CD4-positive, alpha-beta T cell (primary cell): ENCODE measurements at places on chromosomes 5 and 9. TPM values are rescaled to one million over a fixed set of nuclear protein-coding genes. Genes with fewer than 3 reads are reported as not detected.
A peak's percentile ranks its signal among the peaks of the same experiment; 100 is the strongest.

FCN1 gene
- total RNA-seq = 10.5 TPM

TMEM215 gene
- total RNA-seq = not detected

RLN2 gene
- total RNA-seq = 0.88 TPM

MLANA gene
- not detected for total RNA-seq

DNA sequence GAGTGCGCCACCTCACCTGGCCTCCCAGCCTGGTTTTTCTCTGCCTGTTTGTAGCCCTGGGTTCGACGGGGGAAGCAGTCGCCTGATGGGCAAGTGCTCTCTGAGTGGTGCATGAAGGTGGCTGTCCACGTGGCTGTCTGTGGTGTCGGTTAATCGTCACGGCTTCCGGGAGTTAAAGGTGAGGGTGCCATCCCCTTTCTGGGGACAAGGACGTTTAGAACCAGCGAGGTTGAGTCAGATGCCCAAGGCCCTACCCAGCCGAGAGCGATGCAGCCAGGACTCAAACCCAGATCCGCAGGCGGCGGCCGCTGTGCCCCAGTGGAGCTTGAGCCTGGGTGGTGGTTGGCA, 47.7 kb downstream of the RXRA start:
- peaks cover 33% of the 10 kb centered on the region for H3K4me1 ChIP-seq
- no peak overlapping the region for H3K27ac ChIP-seq
- H3K4me3 ChIP-seq = no peak overlapping the region
- H3K36me3 ChIP-seq = no peaks in the 10 kb centered on the region
- DNase-seq = no peak

GRCh38 chr9:136754059-136754572, 3.9 kb downstream of the LCN8 start:
- no peak overlapping the region for H3K4me3 ChIP-seq
- H3K27ac ChIP-seq = no peak overlapping the region
- H3K27me3 ChIP-seq = peaks cover 2% of the 10 kb centered on the region
- no peaks in the 10 kb centered on the region for H3K4me1 ChIP-seq
- no peaks in the 10 kb centered on the region for H3K36me3 ChIP-seq
- no peak for DNase-seq

GRCh38 chr5:93993161-93993560, 251.8 kb upstream of the POU5F2 start:
- H3K36me3 ChIP-seq = no peaks in the 10 kb centered on the region
- H3K4me1 ChIP-seq = no peaks in the 10 kb centered on the region
- no peak overlapping the region for H3K27ac ChIP-seq
- H3K4me3 ChIP-seq = no peak overlapping the region
- no peak for DNase-seq

DNA sequence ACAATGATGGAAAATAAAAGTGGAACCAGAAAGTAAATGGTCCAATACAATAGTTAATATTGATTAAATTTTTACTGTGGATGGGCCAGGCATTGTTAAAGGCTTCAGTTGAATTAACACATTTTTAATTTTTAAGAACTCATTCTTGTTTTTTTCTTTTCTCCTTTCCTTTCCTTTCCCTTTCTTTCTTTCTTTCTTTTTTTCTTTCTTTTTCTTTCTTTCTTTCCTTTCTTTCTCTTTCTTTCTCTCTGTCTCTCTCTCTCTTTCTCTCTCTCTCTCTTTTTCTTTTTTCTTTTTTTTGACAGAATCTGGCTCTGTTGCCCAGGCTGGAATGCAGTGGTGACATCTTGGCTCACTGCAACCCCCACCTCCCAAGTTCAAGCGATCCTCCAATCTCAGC, 13.3 kb upstream of the OTULINL start:
- DNase-seq = no peak
- no peak overlapping the region for H3K4me3 ChIP-seq
- H3K4me1 ChIP-seq = no peaks in the 10 kb centered on the region
- H3K27ac ChIP-seq = no peak overlapping the region
- no peaks in the 10 kb centered on the region for H3K36me3 ChIP-seq
- H3K27me3 ChIP-seq = no peaks in the 10 kb centered on the region

GRCh38 chr9:99160173-99160572, 55.3 kb downstream of the TGFBR1 start:
- no peaks in the 10 kb centered on the region for H3K4me1 ChIP-seq
- H3K27ac ChIP-seq = no peak overlapping the region
- no peak for DNase-seq
- H3K27me3 ChIP-seq = no peaks in the 10 kb centered on the region
- H3K36me3 ChIP-seq = no peaks in the 10 kb centered on the region

- no peaks in the 10 kb centered on the region for H3K36me3 ChIP-seq
- H3K4me1 ChIP-seq = no peaks in the 10 kb centered on the region
- no peaks in the 10 kb centered on the region for H3K27me3 ChIP-seq
- H3K27ac ChIP-seq = no peak overlapping the region
- H3K4me3 ChIP-seq = no peak overlapping the region
- DNase-seq = no peak
Observed at GRCh38 chr9:102740578-102740977, 254.6 kb upstream of the CYLC2 start.

- H3K27ac ChIP-seq = no peak overlapping the region
- peaks cover 13% of the 10 kb centered on the region for H3K27me3 ChIP-seq
- H3K4me1 ChIP-seq = no peaks in the 10 kb centered on the region
- no peaks in the 10 kb centered on the region for H3K36me3 ChIP-seq
- no peak for DNase-seq
Observed at GRCh38 chr5:573206-573605, 38.9 kb upstream of the CEP72 start.

GRCh38 chr5:154189256-154189818, 1.2 kb upstream of the GALNT10 start:
- peaks cover 35% of the 10 kb centered on the region for H3K4me1 ChIP-seq
- H3K27ac ChIP-seq = no peak overlapping the region
- H3K36me3 ChIP-seq = peaks cover 4% of the 10 kb centered on the region
- H3K4me3 ChIP-seq = peak overlapping the region; percentile 95
- H3K27me3 ChIP-seq = no peaks in the 10 kb centered on the region
- no peak for DNase-seq

DNA sequence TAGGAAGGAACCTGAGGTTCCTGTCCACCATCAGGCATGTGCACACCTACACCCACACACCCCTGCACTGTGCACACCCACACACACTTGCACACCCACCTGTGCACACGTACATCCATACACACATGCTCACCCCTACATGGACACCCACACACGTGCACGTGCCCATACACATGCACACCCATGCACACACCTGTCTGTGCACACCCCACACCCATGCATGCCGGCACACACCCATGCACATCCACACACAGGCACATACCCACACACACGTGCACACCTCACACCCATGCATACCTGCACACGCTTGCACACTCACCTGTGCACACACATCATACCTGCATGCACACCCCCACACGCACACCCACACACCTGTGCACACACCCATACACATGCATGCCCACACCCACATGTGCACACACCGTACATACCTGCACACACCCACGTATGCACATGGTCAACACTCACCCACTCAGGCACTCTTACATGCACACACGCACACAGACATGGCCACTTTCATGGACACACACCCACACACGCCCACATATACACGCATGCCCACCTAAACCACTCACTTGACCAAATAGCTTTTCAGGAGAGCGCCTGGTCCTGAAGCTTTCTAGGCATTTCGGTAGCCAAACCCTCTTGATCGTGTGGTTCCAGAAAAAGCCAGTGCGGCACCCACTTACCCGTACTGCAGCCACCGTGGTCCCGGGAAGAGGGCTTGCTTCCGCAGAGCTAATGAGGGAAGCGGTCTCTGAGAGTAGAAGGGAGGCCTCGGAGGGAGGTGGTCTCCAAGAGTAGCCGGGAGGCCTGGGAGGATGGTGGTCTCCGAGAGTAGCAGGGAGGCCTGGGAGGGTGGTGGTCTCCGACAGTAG, 36.7 kb upstream of the CLPTM1L start:
- no peak overlapping the region for H3K27ac ChIP-seq
- DNase-seq = no peak
- no peaks in the 10 kb centered on the region for H3K27me3 ChIP-seq
- H3K36me3 ChIP-seq = no peaks in the 10 kb centered on the region
- H3K4me1 ChIP-seq = peaks cover 29% of the 10 kb centered on the region

GRCh38 chr5:150613991-150614660, 26.3 kb upstream of the SYNPO start:
- no peak overlapping the region for H3K27ac ChIP-seq
- H3K36me3 ChIP-seq = no peaks in the 10 kb centered on the region
- no peak for DNase-seq
- no peak overlapping the region for H3K4me3 ChIP-seq
- H3K27me3 ChIP-seq = no peaks in the 10 kb centered on the region

- no peak for DNase-seq
Observed at GRCh38 chr5:4665911-4666310, 474.2 kb upstream of the ADAMTS16 start.

GRCh38 chr5:68245319-68245718, 29.8 kb downstream of the PIK3R1 start:
- peaks cover 38% of the 10 kb centered on the region for H3K4me1 ChIP-seq
- no peak for DNase-seq
- H3K27ac ChIP-seq = no peak overlapping the region
- peaks cover 10% of the 10 kb centered on the region for H3K36me3 ChIP-seq
- no peak overlapping the region for H3K4me3 ChIP-seq

- DNase-seq = no peak
- no peaks in the 10 kb centered on the region for H3K27me3 ChIP-seq
Observed at GRCh38 chr5:14457476-14457875, 124.1 kb upstream of the OTULINL start.

DNA sequence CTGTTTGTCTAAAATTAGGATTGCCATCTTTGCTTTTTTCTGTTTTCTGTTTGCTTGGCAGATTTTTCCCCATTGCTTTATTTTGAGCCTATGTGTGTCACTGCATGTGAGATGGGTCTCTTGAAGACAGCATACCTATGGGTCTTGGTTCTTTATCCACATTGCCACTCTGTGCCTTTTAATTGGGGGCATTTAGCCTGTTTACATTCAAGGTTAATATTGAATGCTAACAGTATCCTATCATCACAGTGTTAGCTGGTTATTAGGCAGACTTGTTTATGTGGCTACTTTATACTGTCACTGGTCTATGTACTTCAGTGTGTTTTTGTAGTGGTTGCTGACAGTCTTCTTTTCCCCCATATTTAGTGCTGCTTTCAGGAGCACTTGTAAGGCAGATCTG, 67.3 kb downstream of the ISOC1 start:
- no peak overlapping the region for H3K4me3 ChIP-seq
- no peaks in the 10 kb centered on the region for H3K27me3 ChIP-seq
- H3K36me3 ChIP-seq = no peaks in the 10 kb centered on the region
- DNase-seq = no peak

DNA sequence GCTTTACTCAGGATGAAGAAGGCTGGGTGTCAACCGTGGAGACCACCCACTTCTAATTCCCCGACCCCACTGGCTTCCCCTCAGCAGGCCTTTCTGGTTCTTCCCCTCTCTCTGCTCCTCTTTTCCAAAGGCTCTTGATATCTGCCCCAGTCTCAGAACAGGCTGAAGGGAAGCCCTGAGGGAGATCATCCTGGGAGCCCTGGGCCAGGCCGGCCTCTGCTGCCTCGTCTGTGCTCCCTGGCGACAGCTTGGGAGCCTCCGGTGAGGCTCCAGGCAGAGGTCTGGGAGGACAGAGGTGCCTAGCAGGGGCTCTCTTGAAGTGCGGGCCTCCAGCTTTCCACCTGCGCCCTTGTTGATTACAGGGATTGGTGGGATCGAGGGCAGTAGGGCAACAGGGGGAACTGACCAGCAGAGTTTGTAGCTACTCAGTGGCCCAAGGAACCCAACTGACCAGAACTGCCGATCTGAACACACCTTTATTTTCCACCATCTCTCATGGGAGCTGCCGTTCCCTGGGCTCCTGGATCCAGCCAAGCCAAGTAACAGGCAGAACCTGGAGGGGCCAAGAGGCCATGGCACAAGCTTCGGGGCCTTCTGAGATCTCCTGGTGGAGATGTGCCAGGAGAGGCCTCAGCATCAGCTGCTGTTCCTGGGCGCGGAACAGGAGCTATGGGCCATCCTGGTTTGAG, 198.5 kb downstream of the CACNA1B start:
- no peaks in the 10 kb centered on the region for H3K36me3 ChIP-seq
- no peaks in the 10 kb centered on the region for H3K27me3 ChIP-seq
- peak; percentile 4 for DNase-seq
- H3K4me3 ChIP-seq = no peak overlapping the region
- H3K4me1 ChIP-seq = no peaks in the 10 kb centered on the region

DNA sequence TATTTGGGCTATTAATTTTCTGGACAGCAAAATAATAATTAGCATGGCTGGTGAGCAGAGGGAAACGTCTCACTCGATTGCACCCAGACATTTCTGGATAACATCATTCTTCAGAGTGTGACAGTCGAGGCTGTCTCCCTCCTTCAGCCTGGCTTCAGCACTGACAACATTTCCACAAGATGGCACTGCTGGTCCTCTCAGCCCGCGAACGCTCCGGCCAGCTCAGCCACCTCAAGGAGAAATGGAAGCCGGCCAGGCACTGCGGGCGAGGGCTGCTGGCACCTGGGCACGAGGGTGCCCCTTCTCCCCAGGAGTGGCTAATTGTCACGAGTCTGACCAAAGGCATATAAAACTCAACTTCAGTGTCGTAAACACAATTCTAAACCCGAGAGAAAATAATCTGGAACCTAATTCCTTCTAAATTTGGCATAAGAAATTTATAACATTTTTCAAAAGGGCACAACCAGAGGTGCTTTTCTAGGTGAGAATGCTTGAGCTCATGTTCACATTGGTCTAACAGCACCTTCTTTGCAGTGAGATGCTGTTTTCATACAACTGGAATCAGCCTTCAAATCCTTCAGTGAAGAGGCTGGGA, 65.9 kb downstream of the DAP start:
- H3K4me3 ChIP-seq = no peak overlapping the region
- H3K4me1 ChIP-seq = peaks cover 13% of the 10 kb centered on the region
- H3K36me3 ChIP-seq = peaks cover 8% of the 10 kb centered on the region
- H3K27ac ChIP-seq = no peak overlapping the region
- no peak for DNase-seq

DNA sequence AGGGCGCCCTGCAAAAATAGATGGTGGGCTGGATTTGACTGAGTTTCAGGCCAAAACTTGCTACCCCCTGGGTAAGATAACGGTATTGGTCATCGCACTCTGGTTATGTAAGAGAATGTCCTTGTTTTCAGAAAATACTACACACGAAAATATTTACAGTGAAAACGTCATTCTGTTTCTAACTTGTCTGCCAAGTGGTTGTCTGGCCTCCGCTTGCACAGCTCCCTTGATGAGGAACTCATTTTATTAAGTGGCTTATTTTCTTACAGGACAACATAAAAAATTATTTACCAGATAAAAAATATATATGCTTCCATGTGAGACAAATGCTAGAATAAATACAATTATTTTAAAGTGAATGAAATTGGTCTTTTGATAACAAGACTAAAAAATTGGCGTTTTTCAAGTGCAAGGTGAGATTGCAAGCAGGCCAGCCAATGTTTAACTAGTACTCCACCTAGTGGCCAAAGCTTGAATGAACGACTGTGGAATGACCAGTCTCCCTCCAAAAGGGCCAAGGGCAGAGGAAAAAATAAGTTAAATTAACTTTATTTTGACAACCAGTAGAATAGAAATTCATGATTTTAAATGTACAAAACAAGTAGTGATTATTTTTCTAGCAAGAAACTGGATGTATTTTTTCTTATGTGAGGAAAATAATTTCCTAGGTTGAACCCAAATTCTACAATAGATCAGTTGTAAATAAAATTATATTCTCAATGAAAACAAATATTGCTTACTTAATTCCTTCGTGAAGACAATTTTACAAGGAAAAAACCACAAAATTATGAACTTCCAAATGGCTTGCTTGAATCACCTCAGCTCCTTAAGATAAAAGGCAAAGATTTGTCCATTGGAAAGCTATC, 93.2 kb downstream of the ZFAND5 start:
- no peak overlapping the region for H3K27ac ChIP-seq
- no peaks in the 10 kb centered on the region for H3K36me3 ChIP-seq
- no peak overlapping the region for H3K4me3 ChIP-seq
- no peaks in the 10 kb centered on the region for H3K4me1 ChIP-seq
- DNase-seq = peak; percentile 61
- H3K27me3 ChIP-seq = no peaks in the 10 kb centered on the region
